Hepatic stellate cell (primary cell): ENCODE measurements at places on chromosomes 7 and 10.

GRCh38 chr10:78296785-78297184 is 263.1 kb downstream of the RPS24 start:
- DNase-seq: no peak

DNA sequence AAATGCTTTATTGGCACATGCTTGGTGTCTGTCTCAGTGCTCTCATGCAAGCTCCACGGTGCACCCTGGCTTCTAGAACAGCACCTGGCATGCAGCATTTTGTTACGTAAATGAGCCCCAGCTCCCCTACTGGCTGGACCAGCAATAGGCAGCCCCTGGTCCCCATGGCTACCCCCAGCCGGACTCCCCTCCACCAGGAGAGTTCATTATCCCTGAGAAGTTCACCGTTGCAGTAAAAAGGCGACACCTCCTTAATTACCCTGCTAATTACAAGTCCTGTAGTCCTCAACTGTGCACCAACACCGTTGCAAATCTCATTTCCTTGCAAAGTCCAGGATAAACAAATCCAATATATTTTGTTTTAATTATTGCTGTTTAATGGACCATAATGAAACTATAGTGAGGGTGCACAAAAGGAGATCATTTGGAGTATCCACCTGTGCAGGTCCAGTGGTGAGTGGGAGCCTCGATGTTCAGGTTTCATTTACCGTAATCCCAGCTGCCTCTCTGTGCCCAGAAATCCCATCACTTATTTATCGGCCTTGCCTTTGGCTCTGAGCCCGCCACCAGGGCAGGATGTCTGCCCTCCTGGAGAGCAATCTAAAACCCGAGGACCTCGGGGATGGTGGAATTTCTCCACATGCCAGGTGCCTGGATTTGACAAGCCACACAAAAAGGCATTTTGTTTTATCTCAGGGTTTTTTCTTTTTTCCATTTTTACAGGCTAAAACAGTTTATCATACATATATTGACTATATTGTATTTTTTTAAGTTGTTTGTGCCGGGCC is 12.8 kb upstream of the DRGX start:
- DNase-seq: peak; percentile 36

- DNase-seq: no peak
Observed at GRCh38 chr10:5502061-5502521, 2.7 kb upstream of the CALML5 start.

DNA sequence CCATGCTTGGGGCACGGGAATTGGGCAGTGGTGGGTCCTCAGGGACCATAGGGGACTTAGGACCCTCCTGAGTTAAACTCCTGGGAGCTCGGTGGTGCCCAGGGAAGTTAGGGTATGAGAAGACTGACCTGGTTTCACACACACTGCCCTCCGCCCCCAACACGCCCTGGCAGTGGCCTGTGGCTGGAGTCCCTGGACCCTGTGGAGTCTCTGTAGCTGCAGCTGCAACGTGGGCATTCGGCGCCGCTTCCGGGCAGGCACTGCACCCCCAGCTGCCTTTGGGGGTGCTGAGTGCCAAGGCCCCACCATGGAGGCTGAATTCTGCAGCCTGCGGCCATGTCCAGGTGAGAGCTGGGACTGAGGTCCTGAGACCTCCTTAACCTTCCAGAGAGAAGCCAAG is 29.9 kb upstream of the ZNF862 start:
- no peak for DNase-seq

GRCh38 chr7:142583446-142583845 is 165.8 kb upstream of the PRSS1 start:
- peak; percentile 44 for DNase-seq

DNA sequence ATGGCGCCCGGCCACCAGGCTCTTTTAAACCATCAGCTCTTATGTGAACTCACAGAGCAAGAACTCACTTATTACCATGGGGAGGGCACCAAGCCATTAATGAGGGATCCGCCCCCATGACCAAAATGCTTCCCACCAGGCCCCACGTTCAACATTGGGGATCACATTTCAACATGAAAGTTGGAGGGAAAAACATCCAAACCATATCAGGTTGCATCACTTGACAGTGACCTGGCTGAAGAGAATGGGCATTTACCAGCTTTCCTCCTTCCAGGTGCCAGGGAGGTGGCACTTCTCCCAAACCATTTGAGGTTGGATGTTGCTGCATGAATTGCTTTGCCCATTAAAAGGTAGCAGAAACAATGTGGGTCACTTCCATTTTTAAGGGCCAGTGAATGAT is 115.6 kb upstream of the TNS3 start:
- no peak for DNase-seq

- DNase-seq: no peak
Observed at GRCh38 chr7:19294619-19295018, 149.4 kb upstream of the FERD3L start.

DNA sequence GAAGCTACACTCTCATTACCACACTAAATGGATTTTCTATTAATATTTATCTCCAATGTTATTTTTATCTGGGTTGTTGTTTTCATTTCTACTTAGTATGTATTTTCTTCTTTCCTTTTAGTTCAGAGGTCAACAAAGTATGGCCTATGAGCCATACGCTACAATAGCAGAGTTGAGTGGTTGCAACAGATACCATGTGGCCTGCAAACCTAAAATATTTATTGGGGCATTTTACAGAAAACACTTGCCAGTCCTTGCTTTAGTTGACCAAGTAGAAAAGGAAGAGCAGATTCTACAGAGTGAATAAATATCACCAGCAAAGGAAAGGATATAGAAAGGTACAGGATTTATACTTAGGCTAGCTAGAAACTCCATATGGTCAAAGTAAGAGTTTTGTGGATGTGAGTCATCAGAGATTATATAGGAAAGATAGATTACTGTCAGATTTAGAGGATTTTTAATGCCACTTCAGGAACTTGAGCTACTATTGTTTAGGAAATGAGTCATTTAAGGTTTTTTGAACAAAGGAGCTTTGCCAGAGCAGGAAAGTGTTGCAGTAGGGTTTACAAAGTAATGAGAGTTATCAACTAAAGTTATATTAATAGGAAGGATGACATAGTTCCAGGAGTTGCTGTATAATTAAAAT is 323.3 kb upstream of the KAT6B start:
- no peak for DNase-seq

DNA sequence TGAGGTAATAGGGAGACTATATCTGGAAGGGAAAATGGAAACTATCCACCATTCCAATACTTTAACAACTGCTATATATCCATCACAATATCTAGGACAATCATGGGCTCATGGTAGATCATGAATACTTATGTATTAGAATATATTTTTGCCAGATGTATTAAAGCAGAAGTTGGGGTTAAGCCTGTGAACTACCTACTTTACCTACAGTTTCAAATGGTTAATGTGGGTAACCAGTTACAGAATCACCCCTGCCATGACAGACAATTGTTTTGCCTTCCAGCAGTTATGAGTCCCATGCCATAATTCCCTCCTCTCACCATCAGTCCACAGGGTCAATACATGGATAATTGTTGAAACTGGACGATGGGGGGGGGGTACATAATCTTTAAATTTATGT is 29.9 kb upstream of the RAPGEF5 start:
- DNase-seq: no peak

GRCh38 chr7:4641091-4641666 is 40.9 kb upstream of the FOXK1 start:
- no peak for DNase-seq

GRCh38 chr7:129417073-129417472 is 17.2 kb upstream of the STRIP2 start:
- DNase-seq: no peak

GRCh38 chr7:155455132-155455693 is 2.7 kb upstream of the EN2 start:
- DNase-seq: no peak

- DNase-seq: no peak
Observed at GRCh38 chr7:124059375-124059774, 26.5 kb upstream of the TMEM229A start.

DNA sequence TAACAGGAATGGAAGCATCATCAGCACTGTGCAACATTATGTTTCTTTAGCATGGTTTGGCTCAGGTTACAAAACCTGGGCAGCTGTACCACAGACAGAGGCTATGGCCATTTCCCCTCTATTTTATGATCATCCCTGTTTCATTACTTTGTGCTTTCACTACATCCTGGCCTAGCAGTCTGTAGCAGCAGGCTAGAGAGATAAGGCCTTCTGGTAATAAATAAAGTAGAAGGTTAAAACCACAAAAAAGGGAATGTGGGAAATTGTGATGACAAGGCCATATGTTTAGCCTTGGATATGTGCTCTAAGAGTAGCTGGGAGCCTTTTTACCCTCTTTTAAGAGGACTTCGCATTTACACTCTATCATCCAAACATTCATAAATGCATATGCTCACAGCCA is 266.2 kb upstream of the PHF14 start:
- DNase-seq: no peak

DNA sequence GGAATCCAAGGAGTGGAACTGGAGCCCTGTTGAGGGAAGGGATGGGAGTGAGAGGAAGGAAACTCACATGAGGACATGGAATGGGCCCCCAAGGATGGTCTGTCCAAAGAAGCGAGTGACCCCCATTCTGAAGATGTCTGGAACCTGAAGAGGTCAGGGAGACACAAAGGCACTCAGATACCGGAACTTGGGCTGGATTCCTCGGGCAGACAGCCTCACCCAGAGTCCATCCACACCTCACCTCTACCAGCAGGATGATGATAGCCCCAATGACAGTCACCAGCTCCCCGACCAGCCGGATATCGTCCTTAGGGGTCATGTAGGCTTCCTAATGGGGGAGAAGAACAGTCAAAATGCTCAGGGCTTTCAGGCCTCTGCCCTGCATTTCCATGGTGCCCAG is 10.7 kb downstream of the TRPV6 start:
- DNase-seq: no peak

GRCh38 chr7:96636979-96637378 is 72.7 kb downstream of the SEM1 start:
- no peak for DNase-seq

DNA sequence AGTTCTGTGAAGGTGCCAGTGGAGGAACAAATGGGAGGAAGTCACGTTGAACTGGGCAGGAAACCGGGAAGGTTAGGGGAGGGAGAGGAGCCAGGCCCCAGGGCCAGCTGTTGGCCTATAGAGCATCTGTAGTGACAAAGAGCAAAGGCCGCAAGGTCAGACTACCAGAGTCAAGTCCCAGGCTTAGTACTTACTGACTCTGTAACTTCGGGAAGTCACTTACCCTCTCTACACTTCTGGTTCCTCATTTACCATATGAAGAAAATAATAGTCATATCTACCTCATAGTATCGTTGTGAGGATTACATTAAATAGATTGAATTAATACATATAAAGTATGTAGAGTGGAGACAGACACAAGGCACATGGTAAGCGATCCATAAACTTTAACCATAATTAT is 101.8 kb upstream of the FZD1 start:
- DNase-seq: no peak

- no peak for DNase-seq
Observed at GRCh38 chr10:124829447-124830115, 28.0 kb downstream of the ABRAXAS2 start.

DNA sequence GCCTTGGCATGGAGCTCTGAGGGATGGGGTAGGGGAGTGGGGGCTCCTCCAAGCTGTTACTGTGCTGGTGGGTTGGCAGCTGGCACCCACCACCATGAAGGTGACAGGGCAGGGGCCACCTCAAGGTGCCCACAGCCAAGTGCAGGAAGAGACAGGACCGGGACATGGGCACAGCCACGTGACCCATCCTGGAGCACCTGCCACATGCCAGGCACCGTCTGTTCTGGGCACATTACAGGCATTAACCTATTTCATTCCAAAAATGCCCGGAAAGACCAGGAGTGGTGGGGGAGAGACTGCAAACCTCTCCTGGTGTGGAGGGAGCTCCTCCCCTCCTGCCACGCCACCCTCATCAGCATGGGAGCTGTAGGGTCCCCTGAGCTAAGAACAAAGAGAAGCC is 56.7 kb downstream of the CAMK2B start:
- no peak for DNase-seq

DNA sequence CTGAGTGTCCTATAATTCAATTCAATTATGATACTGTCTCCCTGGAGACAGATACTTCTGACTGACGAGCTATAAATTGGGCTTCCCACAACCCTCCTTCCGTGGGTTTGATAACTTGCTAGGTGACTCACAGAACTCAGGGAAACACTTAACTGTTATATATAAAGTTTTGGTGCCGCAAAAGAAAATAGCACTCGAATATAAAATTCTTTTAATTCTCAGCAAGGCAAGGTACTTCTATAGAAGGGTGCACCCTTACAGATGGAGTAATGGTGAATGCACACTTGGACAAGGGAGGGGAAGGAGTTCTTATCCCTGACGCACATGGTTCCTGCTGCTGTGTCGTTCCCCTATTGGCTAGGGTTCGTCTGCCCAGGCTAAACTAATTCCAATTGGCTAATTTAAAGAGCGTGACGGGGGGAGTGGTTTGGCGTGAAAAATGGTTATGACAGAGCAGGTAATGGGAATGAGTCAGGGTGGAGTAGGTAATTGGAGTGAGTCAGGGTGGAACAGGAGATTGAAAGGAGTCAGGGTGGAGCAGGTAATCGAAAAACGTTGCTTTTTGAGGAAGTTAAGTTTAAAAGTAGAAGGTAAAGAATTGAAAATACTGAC is 20.8 kb upstream of the GHITM start:
- no peak for DNase-seq
